AML-193 (cell line): ENCODE measurements at places on chromosomes 6 and 20.

DNA sequence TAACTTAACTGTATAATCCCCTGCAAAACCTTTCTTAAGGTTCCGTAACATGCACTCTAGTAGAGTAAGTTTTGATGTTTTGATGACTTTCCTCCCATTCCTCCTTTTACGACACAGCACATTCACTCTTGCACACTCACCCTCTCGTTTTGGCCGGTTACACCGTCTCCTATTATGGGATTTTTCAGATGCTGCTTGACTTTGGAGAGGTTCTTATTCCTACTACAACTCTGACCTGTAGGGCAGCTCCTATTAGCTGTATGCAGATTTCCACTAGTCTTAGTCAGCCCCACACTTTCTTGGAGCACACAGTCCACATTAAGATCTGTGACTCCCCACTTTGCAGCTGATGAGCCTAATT lies 223.7 kb upstream of the SYNCRIP start:
- DNase-seq = no peak

GRCh38 chr6:33717934-33718455 lies 6.5 kb upstream of the UQCC2 start:
- no peak for DNase-seq

- no peak for DNase-seq
Measured at GRCh38 chr20:62768551-62769287, 27.6 kb upstream of the MRGBP start.

- DNase-seq = no peak
Measured at GRCh38 chr6:82693094-82693493, 329.5 kb downstream of the TPBG start.

- no peak for DNase-seq
Measured at GRCh38 chr20:5999783-6000182, 49.3 kb downstream of the MCM8 start.

GRCh38 chr6:139518556-139519091 lies 144.2 kb upstream of the CITED2 start:
- DNase-seq = no peak

DNA sequence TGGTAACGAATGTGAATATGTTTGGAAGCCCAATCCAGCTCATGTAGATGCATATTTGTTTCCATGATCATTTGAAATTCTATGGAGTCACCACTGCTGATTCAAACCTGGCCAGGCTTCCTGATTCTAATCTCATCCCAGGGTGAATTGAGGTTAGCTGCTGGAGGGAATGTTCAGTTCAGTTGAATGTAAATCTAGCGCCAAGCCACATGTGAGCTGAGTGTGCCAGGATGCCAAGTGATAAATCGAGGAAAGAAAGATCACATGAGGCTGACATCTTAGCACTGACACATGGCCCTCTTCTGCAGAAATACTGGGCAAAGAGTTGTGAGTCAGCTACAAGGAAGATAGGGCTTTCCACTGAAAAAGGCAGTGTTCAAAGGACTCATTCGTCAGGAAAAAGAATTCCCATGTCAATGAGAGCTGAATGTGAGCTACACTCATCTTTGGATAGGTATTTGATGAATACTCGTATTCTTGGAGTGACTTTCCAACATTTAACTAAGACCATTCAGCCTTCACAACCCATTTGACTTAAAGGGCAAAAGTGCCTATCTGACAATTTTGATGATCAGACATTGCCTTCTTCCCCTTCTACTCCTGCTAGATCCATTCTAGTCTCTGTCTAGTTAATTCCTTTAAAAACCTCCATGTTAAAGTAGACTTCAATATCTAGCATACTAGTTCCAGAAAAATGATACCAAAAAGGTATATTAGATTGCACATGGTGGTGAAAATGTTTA lies 172.1 kb downstream of the MTFR2 start:
- no peak for DNase-seq

DNA sequence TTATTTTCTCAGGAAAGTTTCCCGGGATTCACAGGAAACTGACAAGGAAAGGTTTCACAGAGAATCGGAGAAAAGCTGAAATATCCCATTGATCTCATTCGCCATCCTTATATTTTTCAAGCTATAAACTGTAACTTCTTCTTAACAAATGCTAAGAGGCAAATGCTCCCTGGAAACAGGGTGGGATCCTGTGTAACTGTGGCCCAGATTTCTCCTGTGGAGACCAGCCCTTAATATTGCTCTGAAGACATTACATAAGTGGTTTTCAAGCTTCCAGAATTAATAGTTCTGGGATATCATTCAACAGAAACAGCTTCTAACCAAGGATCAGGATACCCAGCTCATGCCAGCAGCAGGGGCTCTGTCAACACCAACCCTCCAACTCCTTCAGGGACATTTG lies 69.2 kb downstream of the THBS2 start:
- no peak for DNase-seq

- no peak for DNase-seq
Measured at GRCh38 chr6:159639721-159640120, 53.3 kb downstream of the SOD2 start.
